AG04450 (cell line): ENCODE measurements at places on chromosomes 16 and 17.
A peak's percentile ranks its signal among the peaks of the same experiment; 100 is the strongest.

DNA sequence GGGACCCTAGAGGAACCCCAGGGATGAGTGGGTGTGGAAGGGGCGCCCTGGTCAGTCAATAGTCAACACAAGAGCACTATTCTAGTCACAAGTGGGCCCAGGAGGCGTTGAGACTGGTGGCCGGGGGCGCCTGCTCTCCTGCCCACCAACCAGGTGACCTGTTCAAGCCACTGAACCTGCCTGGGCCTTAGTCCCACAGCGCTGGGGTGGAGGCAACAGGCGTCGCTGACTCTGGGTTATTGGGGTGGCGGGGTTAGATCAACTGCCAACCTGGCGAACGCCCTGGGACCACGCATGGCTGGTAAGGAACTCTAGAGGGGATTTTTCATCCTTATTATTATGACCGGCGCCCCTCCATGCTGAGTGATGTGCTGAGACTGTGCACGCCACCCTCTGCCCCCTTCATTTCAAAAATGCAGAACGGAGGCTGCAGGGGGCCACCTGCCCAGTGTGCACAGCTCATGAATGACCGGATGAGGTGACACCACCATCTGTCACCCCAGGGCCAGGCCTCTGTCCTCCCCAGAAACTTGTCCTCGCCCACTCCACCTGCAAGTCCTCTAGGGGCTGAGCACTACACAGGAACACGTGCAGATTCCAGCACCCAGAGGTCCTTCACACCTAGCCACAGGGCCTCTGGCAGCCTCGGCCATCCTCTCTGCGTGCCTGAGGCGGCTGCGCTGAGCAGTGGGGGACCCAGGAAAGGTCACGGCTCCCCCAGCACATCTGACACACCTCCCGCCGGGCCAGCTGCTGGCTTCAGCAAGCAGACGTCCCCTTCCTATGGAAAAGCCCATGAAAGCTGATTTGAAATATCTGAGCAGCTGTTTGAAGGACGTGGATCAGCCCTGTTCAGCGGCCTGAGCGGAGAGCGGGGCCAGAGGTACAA, 51.6 kb upstream of the DNAH17 start:
- no peak for DNase-seq

GRCh38 chr17:62627219-62627903, at the start of gene MRC2:
Gene MRC2, plus strand, starts transcription at chr17:62627670. Its CDS starts 133 bp downstream, at chr17:62627803.
- DNase-seq = peak; percentile 30

GRCh38 chr17:9291912-9292560, 270.7 kb downstream of the NTN1 start:
- DNase-seq = peak; percentile 8

DNA sequence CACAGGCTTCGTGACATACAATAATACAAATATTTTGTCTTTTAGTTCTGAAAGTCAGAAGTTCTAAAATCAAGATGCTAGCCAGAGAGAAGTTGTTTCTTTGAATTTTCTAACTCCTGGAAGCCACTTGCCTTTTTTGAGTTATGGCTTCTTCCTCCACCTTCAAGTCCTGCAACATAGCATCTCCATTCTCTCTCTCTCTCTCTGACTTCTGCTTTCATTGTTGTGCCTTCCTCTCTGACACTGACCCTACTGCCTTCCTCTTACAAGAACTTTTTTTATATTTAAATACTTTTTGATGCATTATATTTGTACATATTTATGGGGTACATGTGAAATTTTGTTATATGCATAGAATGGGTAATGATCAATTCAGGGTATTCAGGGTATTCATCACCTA, 205.9 kb downstream of the MAP2K6 start:
- no peak for DNase-seq

DNA sequence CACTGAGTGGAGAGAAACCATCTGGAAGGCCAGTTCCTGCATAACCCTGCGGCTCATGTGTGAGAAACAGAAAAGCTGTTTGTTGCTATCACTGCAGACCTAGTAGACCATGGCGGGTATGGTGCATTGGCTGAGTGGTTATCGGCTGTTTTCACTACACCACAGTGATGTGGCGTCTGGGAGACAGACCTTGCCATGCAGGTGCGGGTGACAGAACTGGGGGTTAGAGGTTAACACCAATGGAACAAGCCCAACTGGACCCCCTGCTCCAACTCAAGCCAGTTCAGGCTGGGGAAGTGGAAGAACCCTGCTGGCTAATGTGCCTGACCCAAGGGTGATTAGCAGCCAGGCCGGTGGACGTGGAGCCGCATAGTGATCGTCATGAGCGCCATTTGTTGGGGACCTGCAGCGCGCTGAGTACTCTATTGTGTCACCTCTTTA, 91.9 kb downstream of the IRF8 start:
- DNase-seq = no peak

DNA sequence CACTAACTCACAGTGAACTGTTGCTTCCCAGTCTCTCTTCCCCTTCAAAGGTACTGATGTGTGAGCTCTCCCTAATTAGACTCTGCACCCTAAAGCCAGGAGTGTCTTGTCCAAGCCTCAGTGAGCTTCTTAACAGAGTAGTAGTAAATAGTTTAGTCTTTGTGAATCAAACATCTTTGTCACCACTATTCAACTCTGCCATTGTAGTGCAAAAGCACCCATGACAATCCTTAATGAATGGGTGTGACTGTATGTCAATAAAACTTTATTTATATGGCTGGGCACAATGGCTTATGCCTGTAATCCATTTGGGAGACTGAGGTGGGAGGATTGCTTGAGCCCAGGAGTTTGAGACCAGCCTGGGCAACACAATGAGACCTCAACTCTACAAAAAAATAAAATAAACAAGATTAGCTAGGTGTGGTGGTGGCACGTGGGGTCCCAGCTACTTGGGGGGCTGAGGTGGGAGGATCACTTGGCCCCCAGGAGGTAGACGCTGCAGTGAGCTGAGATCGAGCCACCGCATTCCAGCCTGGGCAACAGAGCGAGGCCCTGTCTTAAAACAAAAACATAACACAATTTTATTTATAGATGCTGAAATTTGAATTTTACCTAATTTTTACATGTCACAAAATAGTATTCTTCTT, 45.5 kb upstream of the TNRC6A start:
- DNase-seq = no peak

DNA sequence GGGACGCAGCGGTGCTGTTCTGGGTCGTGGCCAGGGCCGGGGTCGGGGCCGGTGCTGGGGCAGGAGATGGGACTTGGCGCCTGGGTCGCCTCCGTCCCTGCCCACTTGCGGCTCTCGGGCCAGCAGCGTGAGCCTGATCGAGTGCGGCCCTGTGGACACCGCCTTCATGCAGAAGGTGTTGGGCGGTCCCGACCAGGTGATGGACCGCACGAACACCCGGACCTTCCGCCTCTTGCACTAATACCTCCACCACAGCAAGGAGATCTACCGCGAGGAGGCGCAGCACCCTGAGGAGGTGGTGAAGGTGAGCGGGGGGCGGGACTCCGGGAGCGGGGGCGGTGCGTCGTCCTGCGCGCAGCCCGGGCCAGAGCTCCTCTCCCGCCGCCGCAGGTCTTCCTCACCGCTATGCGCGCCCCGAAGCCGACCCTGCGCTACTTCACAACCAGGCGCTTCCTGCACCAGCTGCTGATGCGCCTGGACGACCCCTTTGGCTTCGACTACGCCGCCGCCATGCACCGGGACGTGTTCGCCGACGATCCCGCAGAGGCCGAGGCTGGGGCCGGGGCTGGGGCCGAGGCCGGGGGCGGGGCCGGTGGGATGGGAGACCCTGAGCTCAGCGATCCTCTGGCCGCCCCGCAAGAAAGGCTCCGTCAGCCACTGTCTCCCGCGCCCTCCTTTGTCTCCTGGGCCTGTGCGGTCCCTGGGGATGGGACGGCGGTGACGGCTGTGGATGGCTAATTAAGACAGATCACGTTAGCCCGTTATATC, 4.5 kb upstream of the HSD17B1 start:
- no peak for DNase-seq

- no peak for DNase-seq
These were observed 25.4 kb downstream of the DNAJA2 start for GRCh38 chr16:46947900-46948547.

- DNase-seq = no peak
These were observed 785 bp downstream of the NME3 start for GRCh38 chr16:1770328-1771187.

- no peak for DNase-seq
These were observed 388.0 kb downstream of the WWOX start for GRCh38 chr16:78487471-78487870.

DNA sequence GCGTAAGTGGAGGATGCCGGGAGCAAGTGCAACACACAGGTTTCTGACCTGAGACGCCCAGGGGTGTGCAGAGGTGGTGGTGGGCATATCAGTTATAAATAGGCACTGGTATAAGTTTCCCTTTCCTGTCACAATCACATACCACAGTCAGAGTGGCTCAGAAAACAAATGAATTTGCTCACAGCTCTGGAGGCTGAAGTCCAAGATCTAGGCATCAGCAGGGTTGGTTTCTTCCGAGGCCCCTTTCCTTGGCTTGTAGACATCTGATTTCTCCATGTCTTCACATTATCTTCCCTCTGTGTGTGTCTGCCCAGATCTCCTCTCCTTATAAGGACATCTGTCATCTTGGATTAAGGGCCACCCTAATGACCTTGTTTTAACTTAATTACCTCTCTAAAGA, 250.5 kb upstream of the TNRC6C start:
- DNase-seq = no peak

DNA sequence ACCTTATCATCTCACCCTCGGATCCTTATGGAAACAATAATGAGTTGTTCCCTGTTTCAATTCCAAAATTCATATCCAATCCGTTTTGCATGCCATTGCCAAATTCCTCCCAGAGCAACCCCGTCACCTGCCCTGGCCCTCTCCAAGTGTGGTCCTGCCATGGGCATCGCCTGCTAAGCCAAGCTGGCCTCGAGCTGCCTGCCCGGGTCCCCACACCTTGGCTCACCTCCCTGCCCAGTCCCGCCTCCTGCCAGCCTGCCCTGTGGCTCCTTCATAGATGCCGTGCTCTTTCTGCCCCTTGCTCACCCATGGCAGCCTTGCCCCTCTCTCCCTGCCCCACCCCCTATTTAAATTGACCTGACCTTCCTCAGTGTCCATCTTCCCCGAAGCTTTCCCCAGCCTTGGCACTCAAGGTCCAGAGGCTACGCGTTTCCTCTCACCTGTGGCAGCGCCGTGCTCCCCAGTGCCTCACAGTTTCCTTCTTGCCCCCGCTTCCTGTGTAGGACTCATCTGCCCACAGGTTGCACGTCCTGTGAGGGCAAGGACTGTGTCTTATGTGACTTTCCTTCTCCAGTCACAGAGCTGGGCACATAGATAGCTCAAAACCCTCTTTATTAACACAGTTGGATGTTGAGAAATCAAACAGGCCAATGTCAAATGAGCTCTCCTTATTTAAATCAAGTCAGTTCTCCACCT, 12.7 kb downstream of the MAPT start:
- DNase-seq = no peak

GRCh38 chr16:53495325-53495724, 7.7 kb downstream of the AKTIP start:
- no peak for DNase-seq

DNA sequence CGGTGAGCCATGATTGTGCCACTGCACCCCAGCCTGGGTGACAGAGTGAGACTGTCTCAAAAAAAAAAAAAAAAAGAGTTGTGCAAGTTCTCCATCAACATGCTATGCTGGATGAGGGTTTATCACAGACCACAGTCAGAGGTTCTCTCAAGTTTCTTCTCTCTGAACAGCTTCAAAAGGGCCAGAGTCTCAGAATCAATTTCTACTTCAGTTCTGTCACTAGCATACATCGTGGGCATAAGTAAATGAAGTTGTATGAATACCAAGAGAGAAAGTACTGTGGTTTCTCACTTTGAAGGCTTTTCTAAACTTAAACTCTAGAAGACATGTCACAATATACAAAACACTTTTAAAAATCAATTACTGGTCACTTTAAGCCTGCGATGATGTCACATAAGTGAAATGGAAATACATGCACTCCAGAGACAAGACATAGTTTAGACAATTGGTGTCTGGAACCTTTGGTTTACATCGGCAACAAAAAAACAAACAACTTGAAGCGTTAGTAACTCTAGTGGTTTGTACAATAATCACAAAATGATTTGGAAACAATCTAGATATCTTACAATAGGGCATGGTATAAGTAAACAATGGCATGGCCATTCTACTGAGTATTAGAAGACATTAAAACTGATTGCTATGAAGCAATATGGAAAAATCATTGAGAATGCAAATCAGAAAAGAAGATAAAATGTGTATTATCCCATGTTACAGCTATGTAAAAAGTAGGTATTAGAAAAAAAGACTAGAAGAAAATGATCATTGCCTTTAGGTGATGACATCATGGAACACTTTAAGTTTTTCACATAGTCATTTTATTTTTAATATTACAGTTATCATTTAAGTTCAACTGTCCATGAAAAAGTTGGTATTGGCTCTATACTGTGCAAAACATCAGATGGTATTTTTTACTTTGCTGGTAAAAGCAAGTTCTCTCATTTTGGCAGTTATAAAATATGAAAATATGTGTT, 232.3 kb downstream of the ZFHX3 start:
- DNase-seq = no peak

DNA sequence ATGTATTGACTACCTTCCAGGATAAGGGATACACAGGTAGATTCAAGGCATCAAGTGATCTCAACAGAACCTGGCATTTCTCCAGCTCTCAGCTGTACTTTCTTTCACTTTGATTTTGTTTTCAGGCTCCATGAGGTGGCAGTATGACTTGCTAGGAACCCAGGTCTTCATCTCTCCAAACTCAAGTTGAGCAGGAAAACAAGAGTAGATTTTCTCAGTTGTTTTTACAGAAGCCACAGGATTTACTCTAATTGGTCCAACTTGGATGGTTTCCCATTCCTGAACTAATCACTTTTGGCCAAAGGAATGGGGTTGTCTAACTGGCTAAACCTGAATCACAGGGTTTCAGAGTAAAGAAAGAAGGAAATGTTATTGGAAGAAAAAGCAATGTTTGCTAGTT, 146.6 kb downstream of the TRIM37 start:
- DNase-seq = peak; percentile 21

- DNase-seq = no peak
These were observed 48.7 kb downstream of the MRPS23 start for GRCh38 chr17:57801044-57801711.

DNA sequence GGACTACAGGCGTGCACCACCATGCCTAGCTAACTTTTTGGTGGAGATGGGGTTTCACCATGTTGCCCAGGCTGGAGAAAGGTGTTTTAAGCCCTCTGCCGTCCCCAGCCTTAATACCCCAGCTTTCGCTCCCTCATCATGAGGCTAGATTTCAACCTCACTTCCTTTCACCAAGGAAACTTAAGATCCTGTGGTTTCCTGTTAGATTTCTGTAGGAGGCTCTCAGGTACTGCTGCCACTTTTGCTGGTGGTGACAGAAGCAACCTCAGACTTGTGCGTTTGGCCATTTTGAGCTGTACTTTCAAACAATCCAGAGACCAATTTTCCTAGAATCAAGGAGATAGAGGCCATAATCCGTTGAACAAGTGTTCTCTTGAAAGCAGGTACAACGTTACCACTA, 36.2 kb downstream of the MPHOSPH6 start:
- DNase-seq = no peak

- no peak for DNase-seq
These were observed 2.2 kb downstream of the ACBD4 start for GRCh38 chr17:45137561-45138305.

- no peak for DNase-seq
These were observed 25.0 kb downstream of the RMI2 start for GRCh38 chr16:11370084-11370931.

- DNase-seq = no peak
These were observed 30.4 kb upstream of the PAFAH1B1 start for GRCh38 chr17:2563061-2563460.
